Sigmoid colon (tissue), 7 donors: ENCODE measurements at places on chromosomes 7 and 10. TPM values are rescaled to one million over a fixed set of nuclear protein-coding genes. Genes with fewer than 3 reads are reported as not detected.

The EGFR gene
- 42.8 TPM for total RNA-seq

The DOCK4 gene
- 21.8 TPM for total RNA-seq

The SNCG gene
- 25.5 TPM for total RNA-seq

The SPACDR gene
- total RNA-seq = not detected

The UCN3 gene
- not detected for total RNA-seq

The CAMK2B gene
- 3.2 TPM for total RNA-seq

The C10orf67 gene
- not detected for total RNA-seq

The CALCR gene
- total RNA-seq = not detected

The DNAJC1 gene
- total RNA-seq = 92.2 TPM

The ITPRID1 gene
- not detected for total RNA-seq

The BHLHA15 gene
- total RNA-seq = not detected

The PKD2L1 gene
- not detected for total RNA-seq

The THSD7A gene
- total RNA-seq = 6.1 TPM

The RPA3 gene
- 15.8 TPM for total RNA-seq

The ASAH2 gene
- total RNA-seq = 2.0 TPM

The GDF10 gene
- total RNA-seq = 5.4 TPM

The NPC1L1 gene
- 0.83 TPM for total RNA-seq

The ARHGAP21 gene
- total RNA-seq = 87.8 TPM

The TMEM213 gene
- not detected for total RNA-seq

The AQP1 gene
- total RNA-seq = 114 TPM

The GPRIN2 gene
- 1.4 TPM for total RNA-seq

The PVRIG gene
- not detected for total RNA-seq

The VIPR2 gene
- total RNA-seq = 21.4 TPM

The FBXW4 gene
- 106 TPM for total RNA-seq

The OPN4 gene
- not detected for total RNA-seq

The CYP26C1 gene
- not detected for total RNA-seq

The CYP2C9 gene
- total RNA-seq = not detected

The WNT8B gene
- total RNA-seq = not detected

The ZCWPW1 gene
- 9.4 TPM for total RNA-seq

The ANXA11 gene
- 73.1 TPM for total RNA-seq

The ODAD2 gene
- 8.8 TPM for total RNA-seq

The AOC1 gene
- 1.4 TPM for total RNA-seq

The POM121C gene
- total RNA-seq = 12.2 TPM

The FEZF1 gene
- not detected for total RNA-seq

The ARMS2 gene
- total RNA-seq = 1.1 TPM

The RHOBTB1 gene
- 17.5 TPM for total RNA-seq

The A1CF gene
- total RNA-seq = 1.7 TPM

The COX19 gene
- total RNA-seq = 8.9 TPM

The DRGX gene
- total RNA-seq = not detected
